ENCODE measurements at places on chromosomes 2 and 18.

GRCh38 chr2:145593991-145594614, 1074.2 kb upstream of the ZEB2 start:
- no peak overlapping the region for H3K4me3 ChIP-seq
- no peaks in the 10 kb centered on the region for H3K36me3 ChIP-seq
- H3K27ac ChIP-seq = no peak overlapping the region
- H3K4me1 ChIP-seq = no peaks in the 10 kb centered on the region
- DNase-seq = no peak
- no peaks in the 10 kb centered on the region for H3K27me3 ChIP-seq

- no peak overlapping the region for H3K4me3 ChIP-seq
- no peaks in the 10 kb centered on the region for H3K4me1 ChIP-seq
- H3K27me3 ChIP-seq = no peaks in the 10 kb centered on the region
- no peaks in the 10 kb centered on the region for H3K36me3 ChIP-seq
- DNase-seq = no peak
- no peak overlapping the region for H3K27ac ChIP-seq
Observed at GRCh38 chr18:68121308-68121707, 593.6 kb downstream of the TMX3 start.

DNA sequence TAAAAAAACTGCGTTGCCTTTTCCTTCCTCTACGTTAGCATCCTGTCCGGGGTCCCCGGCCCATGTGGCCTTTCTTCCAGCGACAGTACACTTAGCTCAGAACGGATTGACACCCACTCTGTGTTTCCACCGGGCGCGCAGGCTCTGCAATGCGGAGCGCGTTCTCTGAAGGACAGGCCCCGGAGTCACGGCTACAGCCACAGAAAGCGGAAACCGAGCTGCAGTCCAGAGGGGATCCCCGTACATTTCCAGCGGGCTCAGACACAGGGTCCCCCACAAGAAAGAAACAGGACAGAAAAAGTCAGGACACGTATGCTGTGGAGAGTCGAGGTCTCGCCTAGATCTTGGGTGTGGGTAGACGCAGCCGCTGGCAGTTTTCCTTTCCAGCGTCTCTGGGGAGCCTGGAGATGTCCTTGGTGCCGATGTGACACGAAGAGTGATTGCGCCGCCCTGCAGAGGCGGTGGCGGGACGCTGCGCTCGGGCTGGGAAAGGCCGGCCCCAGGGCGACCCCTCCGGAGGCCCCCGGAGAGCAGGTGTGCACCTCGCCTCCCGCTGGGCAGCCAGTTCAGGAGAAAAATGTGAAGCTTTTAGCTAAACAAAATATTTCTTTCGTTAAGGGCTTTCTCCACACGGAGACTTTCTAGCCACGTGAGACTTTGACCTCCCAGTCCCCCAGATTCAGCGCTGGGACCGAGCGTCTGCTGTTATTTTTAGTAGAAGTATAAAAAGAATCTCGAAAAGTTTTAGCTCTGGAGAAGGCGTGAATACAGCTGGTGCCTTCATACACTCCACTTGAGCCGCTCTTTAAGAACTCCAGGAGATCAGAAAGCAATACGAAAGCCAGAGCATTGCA, 1.3 kb upstream of the ACKR3 start:
- DNase-seq = no peak
- H3K27ac ChIP-seq = peak overlapping the region; percentile 14

- no peaks in the 10 kb centered on the region for H3K4me1 ChIP-seq
- no peak for DNase-seq
- no peak overlapping the region for H3K27ac ChIP-seq
Observed at GRCh38 chr18:23189099-23189498, 53.8 kb downstream of the CABLES1 start.

- H3K27ac ChIP-seq = peak overlapping the region; percentile 75
- peaks cover 19% of the 10 kb centered on the region for H3K36me3 ChIP-seq
- H3K4me3 ChIP-seq = peak overlapping the region; percentile 76
- DNase-seq = no peak
Observed at GRCh38 chr2:20447437-20448245, 767 bp downstream of the RHOB start.

- DNase-seq = no peak
- H3K36me3 ChIP-seq = peaks cover 9% of the 10 kb centered on the region
Observed at GRCh38 chr2:172438741-172439508, 11.5 kb downstream of the ITGA6 start.

GRCh38 chr2:122186761-122187222, 431.3 kb downstream of the TSN start:
- DNase-seq = no peak
- no peaks in the 10 kb centered on the region for H3K4me1 ChIP-seq
- H3K4me3 ChIP-seq = no peak overlapping the region
- H3K36me3 ChIP-seq = no peaks in the 10 kb centered on the region
- no peaks in the 10 kb centered on the region for H3K27me3 ChIP-seq

DNA sequence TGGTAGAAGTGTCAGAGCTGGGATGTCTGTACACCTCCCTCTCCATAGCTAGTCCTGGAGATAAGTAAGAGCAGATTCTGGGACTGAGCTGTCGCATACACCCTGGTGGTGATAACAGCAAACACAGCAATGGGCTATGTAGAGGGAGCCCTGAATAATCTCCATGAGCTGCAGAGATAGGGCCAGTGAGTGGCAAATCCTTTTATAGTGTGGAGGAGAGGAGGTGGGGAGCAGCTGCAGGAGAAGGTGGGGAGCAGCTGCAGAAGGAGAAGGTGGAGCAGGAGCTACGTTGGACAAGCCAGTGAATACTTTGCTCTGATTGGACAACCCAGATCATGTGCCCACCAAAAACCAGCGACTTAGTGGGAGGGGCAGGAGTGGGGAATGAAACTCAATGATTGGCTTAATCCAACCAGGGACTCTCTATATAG, 85.5 kb downstream of the TMEM247 start:
- peaks cover 9% of the 10 kb centered on the region for H3K36me3 ChIP-seq
- H3K4me3 ChIP-seq = no peak overlapping the region
- no peaks in the 10 kb centered on the region for H3K27me3 ChIP-seq
- no peak for DNase-seq
- H3K4me1 ChIP-seq = peaks cover 55% of the 10 kb centered on the region

DNA sequence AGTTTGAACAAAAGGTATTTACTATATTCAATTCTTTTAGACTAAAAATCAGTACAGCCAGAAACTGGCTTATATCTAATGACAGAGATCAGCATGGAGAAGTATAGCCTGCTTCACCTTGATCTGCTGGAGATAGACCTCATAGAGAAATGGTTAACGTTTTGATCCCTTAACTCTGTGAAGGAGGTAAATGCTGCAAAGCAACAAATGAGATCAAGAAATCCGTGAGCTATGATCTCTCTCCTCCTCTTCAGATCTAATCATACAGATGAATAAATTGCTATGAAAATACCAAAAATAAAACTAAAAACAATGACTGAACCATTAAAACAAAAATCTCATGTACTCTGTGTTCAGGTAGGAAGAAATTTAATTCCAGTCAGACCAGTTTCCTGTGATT, 42.8 kb downstream of the KLHL14 start:
- no peaks in the 10 kb centered on the region for H3K27me3 ChIP-seq
- H3K4me3 ChIP-seq = peak overlapping the region; percentile 50
- no peaks in the 10 kb centered on the region for H3K36me3 ChIP-seq
- H3K4me1 ChIP-seq = peaks cover 9% of the 10 kb centered on the region

GRCh38 chr2:9222239-9222892, 15.8 kb downstream of the ASAP2 start:
- H3K36me3 ChIP-seq = no peaks in the 10 kb centered on the region
- no peak overlapping the region for H3K27ac ChIP-seq
- peaks cover 68% of the 10 kb centered on the region for H3K27me3 ChIP-seq
- no peak for DNase-seq
- no peaks in the 10 kb centered on the region for H3K4me1 ChIP-seq

GRCh38 chr2:46299365-46300263, 2.4 kb downstream of the EPAS1 start:
- H3K4me3 ChIP-seq = peak overlapping the region; percentile 93
- H3K4me1 ChIP-seq = peaks cover 34% of the 10 kb centered on the region
- H3K27ac ChIP-seq = no peak overlapping the region

- no peak overlapping the region for H3K4me3 ChIP-seq
- no peak overlapping the region for H3K27ac ChIP-seq
- no peak for DNase-seq
- no peaks in the 10 kb centered on the region for H3K36me3 ChIP-seq
- H3K27me3 ChIP-seq = peaks cover 60% of the 10 kb centered on the region
Observed at GRCh38 chr2:240178564-240178963, 38.1 kb upstream of the OTOS start.

- no peak overlapping the region for H3K27ac ChIP-seq
- no peak for DNase-seq
- H3K36me3 ChIP-seq = peaks cover 4% of the 10 kb centered on the region
- H3K4me1 ChIP-seq = no peaks in the 10 kb centered on the region
- H3K27me3 ChIP-seq = no peaks in the 10 kb centered on the region
- H3K4me3 ChIP-seq = no peak overlapping the region
Observed at GRCh38 chr2:218622606-218623365, 15.1 kb downstream of the PLCD4 start.

DNA sequence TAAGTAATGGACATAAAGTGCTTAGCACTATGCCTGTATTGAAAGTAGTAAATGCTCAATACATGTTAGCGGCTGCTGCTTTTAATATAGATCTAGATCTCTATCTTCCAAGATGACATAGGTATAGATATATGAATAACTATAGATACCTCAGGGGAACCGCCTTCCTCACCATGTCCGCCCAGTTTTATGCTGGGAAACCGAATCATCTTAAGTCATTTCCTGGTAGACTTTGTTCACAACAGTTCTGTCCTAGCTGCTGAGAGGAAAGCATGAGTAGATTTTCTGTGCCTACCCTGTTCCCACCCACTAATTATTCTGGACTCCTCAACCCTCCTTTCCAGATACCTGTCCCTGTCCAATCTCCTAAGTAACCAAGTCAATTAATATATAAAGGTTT, 21.6 kb upstream of the ITM2C start:
- DNase-seq = no peak
- H3K4me1 ChIP-seq = peaks cover 5% of the 10 kb centered on the region
- H3K4me3 ChIP-seq = no peak overlapping the region
- H3K27me3 ChIP-seq = peaks cover 57% of the 10 kb centered on the region
- peaks cover 5% of the 10 kb centered on the region for H3K36me3 ChIP-seq

GRCh38 chr2:562391-563364, 114.5 kb downstream of the TMEM18 start:
- H3K4me3 ChIP-seq = no peak overlapping the region
- H3K36me3 ChIP-seq = no peaks in the 10 kb centered on the region
- peaks cover 75% of the 10 kb centered on the region for H3K27me3 ChIP-seq
- H3K27ac ChIP-seq = no peak overlapping the region

- no peak for DNase-seq
- H3K36me3 ChIP-seq = no peaks in the 10 kb centered on the region
- H3K4me1 ChIP-seq = no peaks in the 10 kb centered on the region
- no peaks in the 10 kb centered on the region for H3K27me3 ChIP-seq
- H3K4me3 ChIP-seq = no peak overlapping the region
- H3K27ac ChIP-seq = no peak overlapping the region
Observed at GRCh38 chr18:71503222-71503621, 1040.9 kb downstream of the CBLN2 start.

- H3K36me3 ChIP-seq = peaks cover 8% of the 10 kb centered on the region
- H3K27me3 ChIP-seq = no peaks in the 10 kb centered on the region
- DNase-seq = no peak
- peaks cover 11% of the 10 kb centered on the region for H3K4me1 ChIP-seq
- H3K4me3 ChIP-seq = no peak overlapping the region
Observed at GRCh38 chr2:45583977-45584376, 27.1 kb downstream of the SRBD1 start.

GRCh38 chr2:43131890-43132682, 94.3 kb downstream of the ZFP36L2 start:
- no peak for DNase-seq
- peak overlapping the region; percentile 77 for H3K4me3 ChIP-seq
- peak overlapping the region; percentile 100 for H3K27ac ChIP-seq
- peaks cover 45% of the 10 kb centered on the region for H3K36me3 ChIP-seq

GRCh38 chr2:151976945-151977353, 121.9 kb downstream of the CACNB4 start:
- H3K4me1 ChIP-seq = no peaks in the 10 kb centered on the region
- H3K4me3 ChIP-seq = no peak overlapping the region
- H3K27me3 ChIP-seq = peaks cover 41% of the 10 kb centered on the region
- no peaks in the 10 kb centered on the region for H3K36me3 ChIP-seq

- H3K27me3 ChIP-seq = no peaks in the 10 kb centered on the region
- peaks cover 24% of the 10 kb centered on the region for H3K4me1 ChIP-seq
- H3K36me3 ChIP-seq = peaks cover 30% of the 10 kb centered on the region
- no peak overlapping the region for H3K4me3 ChIP-seq
Observed at GRCh38 chr2:8767324-8767723, 70.1 kb downstream of the KIDINS220 start.

DNA sequence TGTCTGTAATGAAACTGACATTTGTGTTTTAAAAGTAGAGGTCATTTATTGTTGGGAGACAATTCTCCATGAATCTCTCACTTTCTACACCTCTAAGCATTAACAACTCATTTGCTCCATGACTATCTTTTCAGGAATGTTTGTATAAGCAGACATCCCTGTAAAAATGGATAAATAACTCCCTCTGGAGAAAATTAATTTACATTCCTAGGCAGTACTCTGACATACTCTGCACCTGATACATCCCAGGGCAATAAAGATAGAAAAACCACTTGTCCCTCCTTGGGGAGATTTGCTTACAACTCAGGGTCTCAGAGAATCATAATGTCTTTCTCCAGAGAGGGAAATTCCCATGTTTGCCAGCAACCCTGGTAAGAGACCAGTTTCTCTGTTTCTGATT, 1037.7 kb upstream of the SLC39A10 start:
- no peaks in the 10 kb centered on the region for H3K36me3 ChIP-seq
- H3K27me3 ChIP-seq = no peaks in the 10 kb centered on the region
- H3K4me3 ChIP-seq = no peak overlapping the region
- H3K27ac ChIP-seq = no peak overlapping the region
- DNase-seq = no peak

- H3K4me3 ChIP-seq = no peak overlapping the region
- no peaks in the 10 kb centered on the region for H3K4me1 ChIP-seq
- H3K36me3 ChIP-seq = no peaks in the 10 kb centered on the region
- H3K27ac ChIP-seq = no peak overlapping the region
- H3K27me3 ChIP-seq = no peaks in the 10 kb centered on the region
- no peak for DNase-seq
Observed at GRCh38 chr18:30134020-30134419, 908.5 kb downstream of the DSC3 start.

DNA sequence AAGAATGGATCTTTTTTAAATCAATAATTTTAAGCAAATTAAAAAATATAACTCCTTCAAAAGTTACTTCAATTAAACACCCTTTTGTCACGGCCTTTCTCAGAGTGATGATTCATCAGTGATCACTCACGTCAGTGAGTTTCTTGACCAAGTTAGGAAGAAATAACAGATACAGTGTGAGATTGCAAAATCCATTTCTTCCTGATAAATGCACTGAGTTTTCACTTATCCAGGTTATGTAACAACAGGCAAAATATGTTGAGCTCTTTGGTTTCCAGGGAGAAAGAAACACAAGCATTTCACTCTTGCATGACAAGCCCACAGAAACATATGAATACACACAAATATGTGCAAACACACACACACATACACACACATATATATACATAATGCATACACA, 195.9 kb upstream of the CYRIA start:
- H3K4me1 ChIP-seq = no peaks in the 10 kb centered on the region
- no peak overlapping the region for H3K27ac ChIP-seq
- no peak for DNase-seq
- no peaks in the 10 kb centered on the region for H3K27me3 ChIP-seq
- no peak overlapping the region for H3K4me3 ChIP-seq

- DNase-seq = no peak
- H3K27ac ChIP-seq = no peak overlapping the region
- H3K4me1 ChIP-seq = no peaks in the 10 kb centered on the region
- no peaks in the 10 kb centered on the region for H3K36me3 ChIP-seq
Observed at GRCh38 chr2:208172125-208172524, 8.7 kb upstream of the CRYGA start.

All from effector memory CD8-positive, alpha-beta T cell (primary cell).